A549 (cell line): ENCODE measurements at places on chromosomes 4 and X. TPM values are rescaled to one million over a fixed set of nuclear protein-coding genes. Genes with fewer than 3 reads are reported as not detected.

DNA sequence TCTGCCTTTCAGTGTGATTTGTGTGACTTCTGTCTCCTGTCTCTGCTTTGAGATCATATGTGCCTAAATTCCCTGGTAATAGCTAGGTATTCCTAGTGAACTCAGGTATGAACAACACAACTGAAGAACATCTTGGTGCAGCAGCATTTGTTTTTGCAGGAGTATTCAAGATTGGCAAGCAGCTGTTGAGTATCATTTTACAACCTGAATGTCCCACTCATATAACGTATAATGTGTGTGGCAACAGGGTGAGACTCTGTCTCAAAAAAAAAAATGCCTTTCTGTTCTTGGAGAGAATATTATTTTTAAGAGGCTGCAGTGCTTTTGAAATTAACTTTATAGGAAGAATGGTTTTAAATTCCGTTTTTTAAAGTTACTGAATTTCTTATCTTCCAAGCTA lies 7.7 kb downstream of the LSM6 start:
- DNase-seq, result no peak

GRCh38 chr4:24747234-24747975 lies 48.0 kb upstream of the SOD3 start:
- no peak for DNase-seq

Gene OTC
- not detected in 3 replicates for polyA plus RNA-seq

DNA sequence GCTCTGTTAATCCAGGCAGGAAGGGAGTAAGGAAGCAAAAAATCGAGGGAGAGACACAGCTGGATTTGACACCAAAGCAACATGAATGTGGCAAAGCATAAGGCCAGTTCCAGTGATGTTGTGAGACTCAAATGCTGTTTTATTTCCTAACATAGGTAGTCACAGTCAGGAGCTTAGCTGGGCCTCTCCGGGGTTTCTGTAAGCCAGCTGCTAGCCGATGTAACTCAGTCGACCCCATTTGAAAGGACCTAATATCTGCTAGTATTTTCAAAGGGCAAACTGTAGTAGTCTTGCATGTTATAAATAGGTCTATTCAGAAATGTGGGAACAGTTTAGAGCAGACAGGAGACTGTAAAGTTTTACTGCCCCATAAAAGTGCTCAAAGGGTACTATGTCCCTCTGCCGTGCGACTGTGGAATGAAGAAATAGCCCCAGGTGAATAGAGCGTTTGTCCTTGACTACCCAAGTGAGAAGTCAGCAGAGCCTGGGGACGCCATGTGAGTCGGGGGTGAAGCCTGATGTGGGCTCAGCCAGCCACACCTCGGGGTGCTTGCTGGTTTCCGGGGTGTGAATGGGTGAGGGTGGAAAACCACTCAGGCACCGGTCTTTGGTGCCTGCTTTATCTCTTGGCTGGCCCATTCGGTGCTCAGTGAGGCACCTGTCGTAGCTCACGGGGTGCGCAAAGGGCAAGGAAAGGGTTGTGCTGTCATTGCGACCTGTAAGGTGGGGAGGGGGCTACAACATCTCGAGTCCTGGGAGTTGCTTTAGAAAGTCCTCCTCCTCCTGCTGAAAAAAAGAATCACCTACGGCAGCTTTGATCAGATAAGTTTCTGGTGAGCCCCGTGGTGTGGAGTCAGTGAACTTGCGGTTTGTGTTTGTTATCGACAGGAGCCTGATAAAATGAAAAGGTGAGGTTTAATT lies 745 bp downstream of the TRIM2 start:
- no peak for DNase-seq

Gene SASH3
- polyA plus RNA-seq, result not detected in 3 replicates

DNA sequence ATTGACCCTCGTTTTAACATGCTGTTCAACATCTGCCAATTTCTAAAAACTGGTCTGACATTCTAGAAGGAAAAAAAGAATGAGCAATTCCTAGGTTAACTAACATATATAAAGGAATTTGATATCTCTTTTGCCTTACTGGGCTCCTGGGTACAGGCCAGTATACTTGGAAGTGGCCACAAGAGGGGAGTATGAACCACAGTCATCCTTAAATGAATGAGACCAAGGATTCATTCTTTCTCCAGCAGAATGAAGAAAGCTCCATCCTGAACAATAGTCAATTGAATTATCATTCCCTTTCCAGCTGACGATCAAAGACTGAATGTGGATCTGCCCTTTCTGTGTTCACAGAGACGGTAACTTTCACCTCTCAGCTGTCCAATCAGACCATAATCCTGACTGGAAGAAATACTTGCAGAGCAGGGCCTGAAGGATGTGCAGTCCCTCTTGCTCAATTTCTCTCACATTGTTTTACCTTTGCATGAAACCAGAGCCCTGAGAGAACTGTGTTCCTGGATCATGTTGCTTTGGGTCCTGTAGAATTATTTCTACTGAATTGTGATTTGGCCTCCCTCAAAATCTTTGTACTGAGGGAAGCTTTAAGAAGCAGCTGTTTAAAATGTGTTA lies 14.8 kb upstream of the SPARCL1 start:
- peak; percentile 48 for DNase-seq
